Stimulated activated CD8-positive, alpha-beta memory T cell treated with anti-CD3 and anti-CD28 coated beads, Interleukin-7, amount 100 ng/mL, for 1 hour (primary cell): ENCODE measurements at places on chromosomes 1 and 21.

- DNase-seq: no peak
Observed at GRCh38 chr1:215241451-215241850, 158.9 kb downstream of the KCNK2 start.

GRCh38 chr1:61898658-61899057 is 156.4 kb downstream of the PATJ start:
- no peak for DNase-seq

DNA sequence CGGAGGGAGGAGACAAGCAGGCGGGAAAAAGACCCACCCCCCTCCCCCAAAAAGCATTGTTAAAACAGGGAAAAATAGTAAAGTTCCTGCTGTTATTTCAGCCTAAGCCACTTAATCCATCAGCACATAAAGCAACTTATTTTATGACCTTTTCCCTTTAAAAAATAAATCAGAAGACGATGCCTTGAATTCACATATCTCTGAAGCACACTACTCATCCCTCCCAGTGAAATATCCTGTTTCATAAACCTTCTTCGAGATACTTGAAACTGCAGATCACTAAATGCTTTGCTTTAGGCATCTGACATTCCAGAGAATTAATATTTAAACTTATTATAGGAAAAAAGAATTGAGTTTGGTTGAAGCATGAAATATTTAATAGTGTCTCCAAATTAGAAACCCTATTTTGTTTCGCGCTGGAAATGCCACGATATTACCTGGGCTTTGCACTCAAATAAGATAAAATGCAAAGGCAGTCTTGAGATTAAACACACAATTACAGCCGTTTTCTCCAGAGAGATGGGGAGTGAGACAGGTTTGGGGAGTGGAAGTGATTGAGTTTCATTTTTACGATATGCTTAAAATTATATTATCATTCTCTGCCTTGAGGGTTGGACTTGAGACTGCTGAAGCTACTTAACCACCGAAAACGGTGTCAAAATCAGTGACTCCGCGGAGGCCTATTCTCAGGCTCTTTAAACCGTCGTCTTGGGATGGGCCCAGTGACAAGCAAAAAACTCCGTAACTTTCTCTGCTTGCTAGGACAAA is 9.3 kb downstream of the GLIS1 start:
- DNase-seq: no peak

DNA sequence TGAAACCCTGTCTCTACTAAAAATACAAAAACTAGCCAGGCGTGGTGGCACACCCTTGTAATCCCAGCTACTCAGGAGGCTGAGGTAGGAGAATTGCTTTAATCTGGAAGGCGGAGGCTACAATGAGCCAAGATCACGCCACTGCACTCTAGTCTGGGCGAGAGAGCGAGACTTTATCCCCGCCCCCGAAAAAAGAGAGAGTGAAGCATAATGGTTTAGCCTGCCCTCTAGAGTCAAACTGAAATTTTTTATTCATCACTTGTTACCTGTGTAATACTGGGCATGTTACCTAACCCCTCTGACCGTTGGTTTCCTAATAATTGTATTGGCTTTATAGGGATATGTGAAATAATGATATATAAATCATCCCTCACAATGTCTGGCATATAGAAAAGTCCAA is 18.8 kb downstream of the GPR52 start:
- DNase-seq: no peak

- DNase-seq: no peak
Observed at GRCh38 chr1:59290193-59290949, 6.5 kb upstream of the FGGY start.

DNA sequence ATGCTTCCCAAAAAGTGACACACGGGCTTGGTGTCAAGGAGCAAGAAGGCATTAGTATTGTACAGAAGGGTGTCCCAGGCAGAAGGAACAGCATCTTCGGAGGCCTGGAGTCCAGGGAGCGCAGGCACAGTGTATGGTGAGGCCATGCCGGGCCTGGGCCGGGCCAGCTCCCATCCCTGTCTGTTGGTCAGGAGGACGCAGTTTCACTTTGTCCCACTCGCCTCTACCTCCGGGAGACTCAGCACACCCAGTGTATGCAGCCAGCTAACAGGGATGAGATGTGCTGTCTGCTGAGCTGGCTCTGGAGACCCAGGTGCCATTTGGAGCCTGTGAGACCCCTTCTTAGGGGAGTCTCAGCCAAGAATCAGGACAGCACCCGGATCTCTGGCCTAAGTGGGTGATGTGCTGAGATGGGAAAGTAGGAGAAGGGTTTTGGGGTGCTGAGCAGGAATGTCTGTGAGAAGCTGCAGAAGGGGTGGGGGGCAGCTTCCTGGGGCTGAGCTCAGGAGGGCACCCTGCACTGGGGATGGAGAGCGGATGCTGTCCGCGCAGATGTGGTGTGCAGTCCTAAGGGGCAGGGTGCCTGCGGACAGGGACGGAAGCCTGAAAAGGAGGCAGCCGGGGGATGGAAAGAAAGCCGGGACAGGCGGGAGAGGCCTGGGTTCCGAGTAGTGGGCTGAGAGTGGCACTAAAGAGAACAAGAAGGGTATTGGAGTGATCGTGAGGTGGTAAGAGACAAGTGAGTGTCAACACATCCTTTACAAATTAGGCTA is 25.7 kb downstream of the DMRTB1 start:
- no peak for DNase-seq

- no peak for DNase-seq
Observed at GRCh38 chr1:151529211-151529702, 10.9 kb upstream of the TUFT1 start.

DNA sequence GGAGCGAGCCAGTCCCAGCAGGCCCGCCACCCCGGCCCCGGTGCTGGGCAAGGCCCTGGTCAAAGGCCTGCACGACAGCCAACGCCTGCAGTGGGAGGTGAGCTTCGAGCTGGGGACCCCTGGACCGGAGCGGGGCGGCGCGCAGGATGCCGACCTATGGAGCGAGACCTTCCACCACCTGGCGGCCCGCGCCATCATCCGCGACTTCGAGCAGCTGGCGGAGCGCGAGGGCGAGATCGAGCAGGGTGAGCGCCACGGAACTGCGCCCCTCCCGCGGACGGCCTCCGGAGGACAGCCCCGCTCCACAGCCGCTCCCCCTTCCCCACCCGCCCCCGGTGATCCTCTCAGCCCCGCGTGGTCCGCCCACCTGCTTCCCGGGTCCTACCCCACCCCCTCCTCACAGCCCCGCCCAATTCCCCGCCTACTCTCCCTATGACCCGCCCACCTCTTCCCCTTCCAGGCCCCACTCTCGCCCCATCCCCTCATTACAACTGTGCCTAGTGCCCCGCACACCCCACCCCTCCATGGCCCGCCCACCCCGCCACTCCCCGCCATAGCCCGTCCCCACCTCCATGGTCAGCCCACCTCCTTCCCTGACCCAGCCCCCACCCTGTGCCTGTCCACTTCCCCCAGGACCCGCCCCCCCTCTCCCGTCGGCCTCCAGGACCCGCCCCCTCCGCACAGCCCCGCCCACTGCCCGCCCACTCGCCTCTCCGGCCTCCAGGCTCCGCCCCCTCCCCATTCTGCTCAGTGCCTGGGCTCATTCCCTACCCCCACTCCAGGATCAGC is 52.7 kb downstream of the VWA5B1 start:
- no peak for DNase-seq

DNA sequence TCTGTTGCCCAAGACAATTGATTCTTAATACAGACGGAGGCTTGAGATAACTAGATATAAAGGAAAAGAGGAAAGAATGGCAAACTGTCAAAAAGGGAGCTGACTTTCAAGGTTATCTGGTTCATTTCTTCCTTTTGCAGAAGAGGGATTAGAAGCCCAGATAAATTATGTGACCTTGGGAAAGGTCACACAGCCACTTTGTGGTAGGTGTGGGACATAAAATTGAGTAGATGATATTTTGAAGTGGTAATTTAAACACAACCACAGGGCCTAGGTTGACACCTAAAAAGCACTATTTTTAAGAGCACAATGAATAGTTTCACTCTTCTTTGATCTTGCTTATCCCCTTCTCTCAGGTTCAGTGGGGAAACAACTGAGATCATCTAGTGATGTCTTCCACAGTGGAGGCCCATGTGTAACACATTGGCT is 16.9 kb upstream of the KIAA0040 start:
- DNase-seq: no peak

DNA sequence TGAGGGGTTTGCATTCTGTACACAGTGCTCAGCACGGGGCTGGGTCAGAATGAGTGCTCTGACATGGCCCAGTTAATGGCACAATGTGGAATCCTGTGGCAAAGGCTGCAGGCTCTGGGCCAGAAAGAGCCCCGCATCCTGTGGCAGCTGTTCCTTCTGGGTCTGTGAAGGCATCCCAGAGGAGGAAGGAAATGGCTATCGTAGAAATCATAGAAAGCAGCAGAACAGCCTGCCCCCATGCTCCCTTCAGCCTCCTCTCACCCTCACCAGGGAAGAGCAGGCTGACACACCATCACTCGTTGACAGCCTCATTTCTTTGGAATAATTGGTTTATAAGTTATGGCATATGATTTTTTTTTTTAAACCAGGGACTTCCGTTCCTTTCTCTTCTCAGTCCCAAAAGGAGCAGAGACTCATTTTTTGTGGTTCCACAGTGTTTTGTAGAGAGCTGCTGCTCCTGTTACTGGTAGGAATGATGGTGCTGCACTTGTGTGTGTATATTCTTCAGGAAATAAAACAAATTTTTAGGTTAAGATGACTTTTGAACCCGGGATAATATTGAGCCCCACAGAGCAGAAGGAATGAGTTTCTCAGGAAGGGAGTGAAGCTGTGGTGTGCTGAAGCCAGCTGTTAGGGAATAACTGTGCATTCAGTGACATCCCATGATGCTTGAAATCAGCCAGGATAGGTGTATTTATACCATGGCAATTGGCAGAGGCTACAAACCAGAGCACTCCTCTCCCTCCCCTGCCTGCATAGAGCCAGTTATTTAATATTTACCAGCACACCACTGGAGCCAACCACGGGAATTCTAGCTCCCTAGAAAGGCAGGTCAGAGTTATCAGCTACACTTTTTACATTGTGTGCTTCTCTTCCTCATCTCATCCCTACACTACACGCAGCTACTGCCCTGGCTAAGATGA is 32.0 kb downstream of the PLXNA2 start:
- DNase-seq: no peak

DNA sequence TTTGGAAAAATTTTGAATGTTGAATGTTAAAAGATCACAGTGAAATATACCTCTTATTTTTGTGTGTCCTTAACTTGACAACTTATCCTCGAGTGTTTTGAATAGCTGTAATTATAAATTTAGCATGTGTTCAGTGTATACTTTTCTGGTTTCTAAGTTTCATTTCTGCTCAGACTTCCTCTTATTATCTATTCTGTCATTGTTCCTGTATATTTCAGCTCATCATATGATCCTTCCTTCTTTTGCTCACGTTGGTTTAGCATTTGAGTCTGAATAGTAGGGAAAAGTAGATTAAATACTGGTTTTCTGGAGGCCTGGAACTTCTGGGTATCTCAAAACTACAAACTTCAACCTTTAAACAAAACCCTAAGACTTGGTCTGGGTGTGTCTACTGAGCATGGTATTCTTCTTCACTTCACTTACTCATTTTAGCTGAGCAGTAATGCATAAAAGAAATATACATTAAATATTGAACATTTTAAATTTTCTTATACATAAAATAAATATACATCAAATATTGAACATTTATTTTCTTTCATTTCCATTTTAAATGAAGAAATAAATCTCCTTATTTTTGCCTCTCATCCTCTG is 3.3 kb upstream of the ATP6V1G3 start:
- DNase-seq: no peak

GRCh38 chr1:11598461-11598860 is 55.8 kb downstream of the FBXO2 start:
- no peak for DNase-seq

DNA sequence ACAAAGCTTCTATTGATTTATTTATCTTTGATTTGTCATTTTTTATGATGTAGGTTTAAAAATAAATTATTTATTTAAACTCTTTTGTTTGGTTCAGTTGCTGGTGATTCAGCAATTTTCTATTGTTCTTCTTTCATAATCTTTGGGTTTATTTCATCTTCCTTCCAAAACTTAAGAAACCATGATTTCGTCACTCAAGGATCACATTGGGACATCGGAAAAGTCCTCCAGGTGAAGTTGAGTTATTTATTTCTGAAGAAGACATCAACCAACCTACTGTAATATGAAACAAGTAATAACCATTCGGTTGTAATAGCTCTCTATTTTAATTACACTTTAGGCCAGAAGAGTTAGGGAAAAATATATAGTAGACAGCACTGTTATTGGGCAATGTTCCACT is 23.0 kb upstream of the WLS start:
- DNase-seq: no peak

GRCh38 chr1:31861346-31861745 is 45.5 kb upstream of the SPOCD1 start:
- no peak for DNase-seq

DNA sequence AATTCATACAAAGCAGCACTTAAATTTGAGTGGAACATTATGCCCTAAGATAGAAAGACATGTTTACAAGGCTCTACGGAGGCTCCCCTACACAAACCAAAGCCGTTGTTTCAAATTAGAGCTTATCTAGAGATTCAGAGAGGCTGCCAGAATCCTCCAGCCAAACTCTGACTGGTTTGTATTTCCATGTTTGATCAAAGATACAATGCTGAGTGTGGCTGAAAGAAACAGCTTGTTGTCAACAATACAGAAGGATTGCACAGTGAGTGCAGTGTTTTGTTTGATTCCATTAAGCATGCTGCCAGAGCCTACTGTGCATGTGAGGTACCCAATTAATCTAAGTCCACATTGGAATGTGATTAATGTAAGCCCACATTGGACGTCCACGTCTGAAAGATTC is 402.7 kb downstream of the DISC1 start:
- no peak for DNase-seq
